ENCODE measurements at places on chromosomes 6 and 20.

GRCh38 chr6:37085198-37085597, 79.7 kb downstream of the FGD2 start:
- H3K27me3 ChIP-seq = no peaks in the 10 kb centered on the region
- no peaks in the 10 kb centered on the region for H3K4me1 ChIP-seq
- no peak overlapping the region for H3K27ac ChIP-seq
- H3K36me3 ChIP-seq = no peaks in the 10 kb centered on the region
- no peak for DNase-seq

DNA sequence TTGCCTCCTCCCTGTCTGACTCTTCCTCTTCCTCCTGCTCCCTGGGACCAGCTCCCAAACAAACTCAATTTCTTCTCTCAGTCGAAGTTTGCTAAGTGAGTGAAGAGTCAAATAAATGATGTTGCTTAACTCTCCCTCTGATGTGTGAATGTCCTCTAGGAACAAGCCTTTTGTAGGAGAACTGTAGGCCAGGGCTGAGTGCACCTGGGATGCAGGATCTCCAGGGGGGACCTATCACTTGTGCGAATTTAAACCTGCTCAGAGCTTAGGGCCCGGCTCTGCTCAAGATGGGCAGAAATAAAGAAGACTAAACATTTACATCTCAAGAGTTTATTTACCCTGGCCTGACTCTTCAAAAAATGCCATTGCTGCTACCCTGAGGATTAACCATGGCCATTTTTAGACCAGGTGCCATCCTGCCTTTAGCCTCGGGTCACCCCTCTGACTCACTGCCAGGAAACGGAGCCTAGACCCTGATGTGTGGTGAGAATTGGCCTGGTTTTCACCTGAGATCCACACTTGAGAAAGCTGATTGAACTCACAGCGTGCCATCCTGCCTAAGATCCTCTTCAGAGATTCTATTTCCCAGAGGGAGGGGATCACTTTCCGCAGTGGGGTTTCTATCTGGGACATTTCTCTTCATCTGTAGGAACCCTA, 63.6 kb upstream of the CD93 start:
- no peak overlapping the region for H3K4me3 ChIP-seq
- H3K4me1 ChIP-seq = peaks cover 5% of the 10 kb centered on the region
- no peak overlapping the region for H3K27ac ChIP-seq
- no peak for DNase-seq

- no peak overlapping the region for H3K4me3 ChIP-seq
- peaks cover 5% of the 10 kb centered on the region for H3K27me3 ChIP-seq
Observed at GRCh38 chr6:5967594-5967993, 39.1 kb downstream of the NRN1 start.

DNA sequence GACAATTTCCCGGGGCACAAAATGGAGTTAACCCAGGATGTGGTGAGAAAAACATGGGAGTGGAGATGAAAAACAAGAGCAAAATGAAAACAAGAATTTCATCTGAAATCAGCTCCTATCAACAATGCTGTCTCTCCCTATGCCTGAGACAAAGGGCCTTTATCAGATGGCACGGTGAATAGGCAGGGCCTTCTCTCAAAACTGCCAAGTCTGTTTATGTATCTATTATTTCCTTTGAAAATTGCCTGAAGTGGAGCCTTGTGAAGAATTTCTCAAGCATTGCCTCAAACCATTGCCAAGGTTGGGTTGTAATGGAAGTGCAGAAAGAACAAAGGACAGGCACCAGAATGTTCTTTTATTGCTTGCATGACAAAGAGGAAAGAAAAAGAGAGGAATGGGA, 74.7 kb downstream of the BTBD3 start:
- no peak overlapping the region for H3K27ac ChIP-seq
- peaks cover 30% of the 10 kb centered on the region for H3K4me1 ChIP-seq
- H3K27me3 ChIP-seq = no peaks in the 10 kb centered on the region
- H3K4me3 ChIP-seq = no peak overlapping the region
- no peak for DNase-seq

- DNase-seq = no peak
- peaks cover 31% of the 10 kb centered on the region for H3K4me1 ChIP-seq
- H3K36me3 ChIP-seq = peaks cover 6% of the 10 kb centered on the region
- no peaks in the 10 kb centered on the region for H3K27me3 ChIP-seq
- no peak overlapping the region for H3K27ac ChIP-seq
Observed at GRCh38 chr6:79072640-79073181, 5.3 kb downstream of the PHIP start.

DNA sequence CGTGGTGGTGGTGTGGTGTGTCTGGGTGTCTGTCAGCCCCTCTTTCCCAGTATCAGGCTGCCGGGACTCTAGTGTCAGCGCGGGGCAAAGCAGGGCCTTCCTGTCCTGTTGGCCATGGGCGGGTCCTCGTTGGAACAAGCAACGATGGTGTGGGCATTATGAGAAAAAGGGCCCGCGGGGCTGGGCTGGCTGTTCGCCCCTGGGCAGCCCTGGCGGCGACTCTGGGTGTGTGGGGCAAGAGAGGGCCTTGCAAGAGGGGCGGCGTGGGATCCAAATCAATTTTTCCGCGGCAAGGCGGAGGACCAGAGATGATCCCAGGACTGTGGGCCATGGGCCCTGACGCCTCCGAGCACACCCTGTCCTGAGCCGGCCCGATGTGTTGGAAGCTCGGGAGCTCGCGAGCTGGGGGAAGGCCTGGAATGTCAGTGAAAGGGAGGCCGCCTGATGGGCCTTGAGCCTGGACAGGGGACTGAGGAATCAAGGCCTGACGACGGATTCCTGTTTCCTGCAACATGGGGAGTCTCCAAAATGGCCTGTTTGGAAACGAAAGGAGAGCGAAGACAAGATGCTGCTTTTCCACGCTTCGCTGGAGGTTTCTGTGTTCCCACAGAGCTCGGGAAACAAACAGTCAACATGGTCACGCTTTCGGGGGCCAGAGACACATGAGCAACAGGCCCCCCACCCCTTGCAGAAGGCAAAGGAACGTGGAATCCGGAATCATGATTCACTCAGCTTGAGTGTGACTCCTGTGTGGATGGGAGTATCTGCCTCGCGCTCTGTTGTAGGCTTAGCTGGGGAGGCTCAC, 364.7 kb upstream of the DEFB115 start:
- no peak for DNase-seq
- H3K36me3 ChIP-seq = peaks cover 2% of the 10 kb centered on the region
- H3K27me3 ChIP-seq = no peaks in the 10 kb centered on the region
- no peak overlapping the region for H3K27ac ChIP-seq

DNA sequence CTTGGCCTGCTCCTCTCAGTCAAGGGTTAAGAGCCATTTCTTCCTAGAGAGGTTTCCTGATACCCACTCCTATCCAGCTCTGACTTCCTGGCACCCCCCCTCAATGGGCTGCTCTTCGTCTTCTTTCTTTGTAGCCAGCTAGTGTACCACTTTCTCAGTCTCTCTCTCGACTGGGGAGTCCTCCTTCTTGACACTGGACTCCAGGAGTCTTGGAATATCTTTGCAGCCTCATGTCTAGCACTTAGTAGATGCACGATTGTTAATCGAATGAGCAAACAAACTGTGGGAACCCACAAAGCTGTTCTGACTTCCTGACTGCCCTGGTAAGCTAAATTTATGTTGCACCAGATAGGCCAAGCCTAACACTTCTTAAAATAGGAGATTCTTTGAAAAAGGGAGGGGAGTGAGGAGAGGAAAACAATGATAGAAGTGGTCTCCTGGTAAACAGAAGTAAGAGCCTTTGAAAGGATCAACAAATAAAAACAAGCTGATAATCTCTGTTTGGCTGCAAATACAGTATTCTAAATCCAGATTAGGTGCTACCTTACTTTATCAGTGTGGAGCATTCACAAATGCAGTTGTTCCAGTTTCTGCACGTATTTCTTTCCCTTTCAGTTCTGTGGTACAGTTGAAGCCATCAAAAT, 160.1 kb upstream of the CITED2 start:
- H3K36me3 ChIP-seq = no peaks in the 10 kb centered on the region
- H3K4me1 ChIP-seq = peaks cover 34% of the 10 kb centered on the region
- H3K27me3 ChIP-seq = no peaks in the 10 kb centered on the region
- H3K4me3 ChIP-seq = no peak overlapping the region
